ENCODE measurements at places on chromosomes 2 and 18.

DNA sequence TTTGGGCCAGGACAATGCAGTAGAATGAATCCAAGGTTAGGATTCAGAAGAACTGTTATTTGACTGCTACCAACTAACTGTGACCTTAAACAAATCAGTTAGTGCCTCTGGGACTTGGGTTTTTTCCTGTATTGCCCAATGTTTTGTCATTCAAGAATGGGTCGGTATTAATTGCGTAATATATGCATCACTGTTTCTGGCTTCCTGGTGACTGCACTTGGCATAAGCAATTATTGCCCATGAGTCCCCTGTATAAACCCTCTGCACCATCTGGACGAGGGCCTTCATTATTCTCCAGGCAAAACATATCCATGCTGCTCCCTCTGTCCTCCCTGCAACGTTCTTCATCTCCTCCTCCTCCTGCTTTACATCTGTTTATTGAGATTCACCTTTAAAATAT is 255.8 kb upstream of the LRRTM1 start:
- no peak for DNase-seq

DNA sequence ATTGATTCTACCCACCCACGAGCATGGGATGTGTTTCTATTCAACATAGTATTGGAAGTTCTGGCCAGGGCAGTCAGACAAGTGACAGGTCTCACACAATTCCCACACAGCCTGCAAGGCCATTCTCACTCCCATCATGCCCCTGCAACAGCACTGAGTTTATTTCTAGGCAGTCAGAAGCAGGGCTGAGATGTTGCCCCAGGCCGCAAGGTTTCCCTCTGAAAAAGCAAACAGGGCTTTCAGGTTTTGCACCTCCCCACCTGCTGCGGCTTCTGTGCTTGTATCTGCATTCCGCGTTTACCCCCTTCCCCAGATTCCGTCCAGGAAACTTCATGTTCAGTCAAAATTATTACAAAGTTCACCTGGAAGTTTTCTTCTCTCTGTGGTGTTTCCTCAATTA is 9.4 kb upstream of the TACR1 start:
- no peak for DNase-seq

DNA sequence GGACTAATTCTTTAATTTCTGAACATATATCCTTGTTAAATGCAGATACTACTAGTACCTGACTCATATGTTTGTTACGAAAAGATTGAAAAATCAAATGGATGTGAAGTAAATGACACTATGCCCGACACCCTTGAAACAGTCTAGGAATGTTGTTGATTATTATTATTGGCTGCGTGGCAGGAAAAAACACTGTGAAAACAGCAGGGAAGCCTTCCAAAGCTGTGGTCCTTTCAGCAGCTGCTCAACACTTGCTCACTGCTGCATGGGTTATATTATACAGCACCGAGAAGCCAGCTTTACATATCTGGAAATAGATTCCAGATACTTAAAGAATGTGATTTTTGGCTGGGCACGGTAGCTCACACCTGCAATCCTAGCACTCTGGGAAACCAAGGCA is 26.5 kb downstream of the CRYGD start:
- DNase-seq, result no peak

DNA sequence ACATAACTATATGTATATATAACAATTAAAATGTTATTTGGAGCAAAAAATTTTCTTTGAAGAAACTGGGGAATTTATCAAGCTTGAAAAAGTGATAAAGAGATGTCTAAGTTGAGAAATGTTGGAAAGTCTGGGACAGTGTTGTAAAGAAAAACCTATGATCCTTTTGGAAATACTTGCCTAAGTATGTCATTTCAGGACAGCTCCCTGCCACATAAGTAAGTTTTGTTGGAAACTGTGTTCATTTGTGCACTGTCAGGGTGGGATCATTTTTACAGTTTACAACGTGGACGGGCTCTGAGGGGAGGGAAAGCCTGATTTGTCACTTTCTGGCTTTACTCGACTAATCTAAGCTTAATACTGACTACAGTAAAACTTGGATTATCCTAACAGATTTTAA is 10.4 kb upstream of the COL3A1 start:
- DNase-seq, result no peak

DNA sequence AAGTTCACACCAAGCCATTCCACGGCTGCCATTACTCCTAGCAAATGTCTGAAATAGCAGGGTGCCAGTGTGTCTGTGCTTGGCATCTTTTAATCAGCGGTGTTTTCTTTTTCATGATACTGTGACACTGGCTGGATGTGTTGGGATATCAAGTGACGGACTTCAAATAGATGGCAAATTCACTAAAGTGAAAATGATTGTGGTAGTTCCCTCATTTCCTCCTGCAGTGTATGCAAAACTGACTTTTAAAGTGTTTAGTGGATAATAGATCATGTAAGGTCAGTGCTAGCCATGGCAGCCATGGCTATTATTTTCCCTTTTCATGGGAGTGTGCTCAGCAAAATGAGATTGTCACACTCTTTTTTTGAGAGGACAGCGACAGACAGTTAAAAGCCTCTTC is 261.5 kb upstream of the SIX3 start:
- no peak for DNase-seq

- no peak for DNase-seq
These were observed 244.7 kb downstream of the NBAS start for GRCh38 chr2:15316370-15316814.

DNA sequence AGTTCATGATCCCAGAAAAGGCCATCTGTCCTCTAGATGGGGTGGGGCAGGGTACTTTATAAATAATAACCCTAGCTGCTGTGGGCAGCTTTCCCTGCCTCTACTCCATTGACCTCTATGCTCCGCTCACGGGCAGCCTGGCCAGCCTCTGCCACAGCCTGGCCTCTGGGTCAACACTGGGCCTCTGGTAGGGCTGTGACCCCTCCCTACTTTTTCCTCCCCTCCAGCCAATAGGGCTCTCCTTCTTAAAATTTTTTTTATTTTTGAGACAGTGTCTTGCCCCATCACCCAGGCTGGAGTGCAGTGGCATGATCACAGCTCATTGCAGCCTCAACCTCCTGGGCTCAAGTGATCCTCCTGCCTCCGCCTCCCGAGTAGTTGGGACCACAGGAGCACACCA is 4.1 kb upstream of the GAREM2 start:
- no peak for DNase-seq

GRCh38 chr2:126518196-126518595 is 137.8 kb upstream of the GYPC start:
- no peak for DNase-seq

DNA sequence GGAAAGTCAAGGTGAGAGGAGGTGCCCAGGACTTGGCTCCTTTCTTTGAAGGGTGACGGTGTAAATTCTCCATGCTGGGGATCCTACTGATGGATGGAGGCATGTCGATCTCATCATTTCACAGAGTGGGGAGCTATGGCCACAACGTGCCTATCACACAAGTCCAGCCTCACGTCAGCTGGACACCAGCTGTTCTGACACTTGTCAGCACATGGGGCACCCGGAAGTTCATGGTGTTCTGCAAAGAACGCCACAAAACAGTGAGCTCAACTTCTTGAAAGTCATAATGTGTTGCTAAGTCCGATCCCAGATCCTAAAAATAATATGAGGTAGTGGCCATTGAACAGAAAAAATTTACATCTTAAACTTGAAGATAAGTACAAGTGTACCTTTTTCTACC is 12.3 kb downstream of the PAX8 start:
- DNase-seq, result no peak

GRCh38 chr2:17830053-17831034 is 14.1 kb downstream of the MSGN1 start:
- DNase-seq, result peak; percentile 49

GRCh38 chr2:20728114-20728758 is 61.3 kb downstream of the GDF7 start:
- no peak for DNase-seq

DNA sequence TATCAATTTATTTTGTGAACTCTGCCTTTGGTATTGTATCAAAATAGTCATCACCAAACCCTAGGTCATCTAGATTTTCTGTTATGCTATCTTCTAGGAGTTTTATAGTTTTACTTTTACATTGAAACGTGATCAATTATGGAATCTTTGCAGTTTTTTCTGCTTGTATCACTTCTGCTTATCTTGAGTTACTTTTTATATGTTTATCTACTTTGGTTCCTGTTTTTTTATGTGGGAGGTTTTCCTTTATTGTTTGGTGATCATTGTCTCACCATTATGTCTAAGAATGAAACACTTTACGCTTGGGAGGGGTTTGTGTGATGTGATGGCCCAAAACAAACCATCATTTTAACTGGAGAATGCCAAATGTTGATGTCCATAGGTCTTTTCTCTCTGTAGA is 261.2 kb downstream of the SPAG16 start:
- no peak for DNase-seq

GRCh38 chr18:46466234-46467160 is 190.5 kb downstream of the LOXHD1 start:
- DNase-seq, result no peak

DNA sequence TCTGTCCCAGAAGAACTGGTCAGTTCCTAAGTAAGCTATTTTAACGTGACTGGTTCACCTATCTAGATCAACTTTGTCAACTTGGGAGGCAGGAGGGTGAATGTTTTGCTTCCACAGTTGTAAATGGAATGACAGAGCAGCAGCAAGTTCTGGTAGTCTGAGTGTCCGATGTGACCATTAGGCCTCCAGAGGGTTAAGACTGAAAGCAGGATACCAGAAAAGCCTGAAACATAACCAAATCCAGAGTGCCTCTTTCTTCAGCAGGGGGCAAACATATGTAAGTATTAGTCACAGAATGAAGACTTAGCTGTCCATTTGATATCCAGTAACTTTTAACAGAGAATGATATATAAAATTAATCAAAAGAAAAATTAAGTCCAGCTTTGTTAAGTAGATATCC is 9.2 kb downstream of the HOXD3 start:
- DNase-seq, result no peak

DNA sequence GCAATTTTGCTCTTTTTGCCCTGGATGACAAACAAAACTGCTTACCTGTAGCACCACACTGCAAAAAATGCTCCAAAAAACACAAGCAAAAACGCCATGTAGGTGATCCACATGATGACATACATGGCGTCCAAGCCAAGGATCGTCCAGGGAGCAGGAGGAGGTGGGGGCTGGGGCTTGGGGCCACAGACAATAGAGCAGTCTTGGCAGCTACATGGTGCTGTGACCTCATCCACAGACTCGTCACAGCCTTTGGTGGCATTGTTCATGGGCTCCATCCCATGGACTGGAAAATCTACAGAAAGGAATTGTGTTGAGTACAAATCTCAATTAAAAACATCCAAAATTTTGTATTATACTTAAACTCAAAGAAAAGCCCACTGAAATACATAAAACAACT is 26.1 kb downstream of the NPC1 start:
- no peak for DNase-seq

- DNase-seq, result peak; percentile 64
These were observed 73.2 kb downstream of the MBP start for GRCh38 chr18:77059294-77059916.

DNA sequence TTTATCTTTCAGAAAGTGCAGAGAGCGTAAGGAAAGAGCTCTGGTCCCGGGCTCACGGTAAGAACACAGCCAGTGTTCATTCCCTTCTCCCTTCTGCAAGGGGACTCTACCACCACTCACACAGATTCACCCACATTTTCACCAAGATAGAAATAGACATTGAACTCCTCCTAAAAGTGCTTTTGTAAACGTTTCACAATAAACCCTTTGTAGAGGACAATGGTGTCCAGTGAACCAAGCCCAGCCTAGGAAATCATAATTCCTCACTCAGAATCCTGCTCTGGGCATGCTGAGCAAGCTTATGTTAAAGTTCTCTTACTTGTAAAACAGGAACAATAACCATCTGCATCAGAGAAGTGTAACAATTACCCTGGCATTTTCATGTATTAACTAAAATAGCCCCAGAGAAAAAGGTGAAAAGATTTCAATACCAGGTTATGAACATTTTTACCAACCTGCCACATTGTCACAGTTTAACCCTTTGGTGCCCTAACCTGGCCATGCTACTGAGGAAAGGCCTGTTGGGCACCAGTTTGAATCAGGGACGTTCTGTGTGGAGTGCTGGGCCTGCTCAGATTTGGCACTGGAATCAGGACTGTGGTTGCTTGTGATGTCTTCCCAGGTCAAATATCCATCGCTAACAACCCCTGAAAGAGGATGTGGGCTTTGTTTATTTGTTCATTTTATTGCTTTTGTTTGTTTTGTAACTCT is 22.5 kb upstream of the NDUFV2 start:
- no peak for DNase-seq

- no peak for DNase-seq
These were observed 79.2 kb upstream of the IL1R2 start for GRCh38 chr2:101912545-101912944.

DNA sequence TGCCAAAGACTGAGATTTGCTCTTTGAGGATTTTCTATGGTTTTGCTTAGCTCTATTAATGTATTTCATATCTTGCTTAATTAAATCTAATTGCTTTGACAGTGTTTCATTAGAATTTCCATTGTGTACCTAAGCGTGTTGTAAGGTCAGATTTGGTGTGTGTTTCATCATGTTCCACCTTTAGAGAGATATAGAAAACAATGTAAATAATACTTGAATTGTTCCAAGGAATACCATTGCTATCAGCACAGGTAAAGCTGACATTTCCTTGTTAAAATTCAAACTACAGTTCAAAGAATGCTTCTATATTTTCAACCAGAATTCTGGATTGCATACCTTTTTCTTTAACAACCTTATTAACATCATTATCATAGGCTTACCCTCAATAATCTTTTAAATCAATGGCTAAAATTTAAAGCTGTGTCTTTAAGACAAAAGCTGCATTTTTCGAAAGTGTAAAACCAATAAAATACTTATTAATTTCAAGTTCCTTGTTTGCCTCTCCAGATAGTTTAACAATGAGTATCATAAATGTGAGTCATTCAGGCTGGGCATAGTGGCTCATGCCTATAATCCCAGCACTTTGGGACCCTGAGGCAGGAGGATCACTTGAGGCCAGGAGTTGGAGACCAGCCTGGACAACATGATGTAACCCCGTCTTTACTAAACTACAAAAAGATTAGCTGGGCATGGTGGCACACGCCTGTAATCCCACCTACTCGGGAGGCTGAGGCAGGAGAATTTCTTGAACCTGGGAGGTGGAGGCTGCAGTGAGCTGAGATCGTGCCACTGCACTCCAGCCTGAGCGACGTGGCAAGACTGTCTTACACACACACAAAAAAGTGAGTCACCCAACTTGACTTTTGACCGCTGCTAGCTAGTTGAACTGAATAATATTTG is 188.0 kb upstream of the PKDCC start:
- no peak for DNase-seq

- no peak for DNase-seq
These were observed 6.5 kb downstream of the MERTK start for GRCh38 chr2:111904726-111905474.

- no peak for DNase-seq
These were observed 72.8 kb upstream of the CDH19 start for GRCh38 chr18:66676699-66677098.

DNA sequence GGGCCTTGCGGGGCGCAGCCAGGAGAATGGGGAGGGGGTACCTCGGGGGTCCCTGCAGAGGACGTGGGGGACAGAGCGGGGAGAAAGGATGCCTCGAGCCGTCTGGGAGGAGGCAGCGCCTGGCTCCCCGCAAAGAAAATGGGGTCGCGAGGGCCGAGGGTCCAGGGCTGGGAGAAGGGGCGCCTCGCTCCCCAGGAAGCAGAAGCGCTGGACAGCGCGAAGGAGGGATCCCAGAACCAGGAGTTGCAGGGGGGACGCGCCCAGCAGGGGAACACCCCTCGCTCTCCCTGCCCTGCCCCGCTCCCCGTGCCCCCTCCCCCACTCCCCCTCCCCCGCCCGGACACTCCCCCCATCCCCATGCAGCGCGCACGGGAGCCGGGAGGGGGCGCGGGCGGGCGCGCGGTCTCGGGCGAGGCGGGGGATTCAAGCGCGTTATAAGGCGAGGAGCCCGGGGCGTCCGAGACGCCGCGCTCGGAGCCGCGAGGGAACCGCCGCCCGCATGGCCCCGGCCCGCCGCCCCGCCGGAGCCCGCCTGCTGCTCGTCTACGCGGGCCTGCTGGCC is at the start of gene ERFE:
Gene ERFE, plus strand, starts transcription at position 462 of the 562 bp plus-strand sequence. Its CDS starts 38 bp downstream, at position 500.
- DNase-seq, result no peak

Measured in H4 (cell line).